GM12891 (cell line): ENCODE measurements at places on chromosomes 7 and 10.

DNA sequence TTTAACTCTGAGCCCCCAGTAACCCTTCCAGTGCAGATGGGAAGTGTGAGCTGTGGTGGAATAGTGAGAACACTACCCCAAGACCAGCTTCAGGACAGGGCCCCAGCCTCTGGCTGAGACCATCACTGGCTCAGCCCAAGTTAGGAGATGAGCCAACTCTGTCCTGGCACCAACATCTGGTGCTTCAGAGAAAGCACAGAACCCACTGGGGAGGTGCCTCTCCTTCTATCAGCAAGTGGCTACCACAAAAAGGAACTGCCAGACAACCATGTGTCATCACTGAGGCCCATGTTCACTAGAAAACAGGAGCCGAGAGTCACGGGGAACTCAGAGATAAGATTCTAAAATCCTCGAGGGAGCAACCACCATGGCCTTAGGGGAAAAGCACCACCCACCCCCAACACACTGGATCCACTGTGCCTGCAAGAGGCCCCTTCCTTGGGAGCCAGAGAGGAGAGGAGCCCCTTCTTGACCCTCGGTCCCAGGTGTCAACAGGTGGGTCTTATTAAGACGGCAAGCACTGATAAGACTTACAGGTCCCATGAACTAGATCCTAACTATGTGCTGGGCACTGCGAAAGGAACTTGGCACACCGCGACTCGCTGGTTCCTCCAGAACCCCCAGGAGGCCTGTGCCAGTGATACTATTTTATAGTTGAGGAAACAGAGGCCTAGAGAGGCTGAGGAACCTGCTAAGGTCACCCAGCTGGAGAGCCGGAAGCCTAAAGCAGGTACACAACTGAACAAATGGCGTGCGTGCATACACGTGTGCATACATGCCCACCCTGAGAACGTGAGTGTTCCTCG is 102.7 kb downstream of the FAM53B start:
- no peak for DNase-seq

GRCh38 chr10:129514568-129515451 is 47.8 kb downstream of the MGMT start:
- DNase-seq = no peak

GRCh38 chr7:15475808-15476530 is 85.8 kb downstream of the AGMO start:
- no peak for DNase-seq

DNA sequence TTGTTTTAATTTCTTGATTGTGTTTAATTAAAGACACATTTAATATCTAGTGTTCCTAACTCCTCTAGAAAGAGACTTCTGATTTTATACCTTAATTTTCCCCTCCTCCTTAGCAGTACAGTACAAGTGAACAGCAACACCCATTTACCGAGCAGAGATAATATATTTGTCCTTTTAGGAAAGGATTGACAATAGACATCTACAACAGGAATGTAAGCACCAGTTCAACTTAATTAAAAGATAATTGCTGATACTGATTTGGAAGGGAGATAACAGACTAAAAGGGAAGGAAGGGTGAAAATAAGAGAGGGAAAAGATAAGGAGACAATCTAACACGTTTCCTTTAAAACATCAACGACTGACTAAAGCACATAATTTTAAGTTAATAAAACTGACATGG is 119.3 kb downstream of the SRPK2 start:
- DNase-seq = no peak

GRCh38 chr7:104241135-104241534 is 33.3 kb upstream of the ORC5 start:
- no peak for DNase-seq

DNA sequence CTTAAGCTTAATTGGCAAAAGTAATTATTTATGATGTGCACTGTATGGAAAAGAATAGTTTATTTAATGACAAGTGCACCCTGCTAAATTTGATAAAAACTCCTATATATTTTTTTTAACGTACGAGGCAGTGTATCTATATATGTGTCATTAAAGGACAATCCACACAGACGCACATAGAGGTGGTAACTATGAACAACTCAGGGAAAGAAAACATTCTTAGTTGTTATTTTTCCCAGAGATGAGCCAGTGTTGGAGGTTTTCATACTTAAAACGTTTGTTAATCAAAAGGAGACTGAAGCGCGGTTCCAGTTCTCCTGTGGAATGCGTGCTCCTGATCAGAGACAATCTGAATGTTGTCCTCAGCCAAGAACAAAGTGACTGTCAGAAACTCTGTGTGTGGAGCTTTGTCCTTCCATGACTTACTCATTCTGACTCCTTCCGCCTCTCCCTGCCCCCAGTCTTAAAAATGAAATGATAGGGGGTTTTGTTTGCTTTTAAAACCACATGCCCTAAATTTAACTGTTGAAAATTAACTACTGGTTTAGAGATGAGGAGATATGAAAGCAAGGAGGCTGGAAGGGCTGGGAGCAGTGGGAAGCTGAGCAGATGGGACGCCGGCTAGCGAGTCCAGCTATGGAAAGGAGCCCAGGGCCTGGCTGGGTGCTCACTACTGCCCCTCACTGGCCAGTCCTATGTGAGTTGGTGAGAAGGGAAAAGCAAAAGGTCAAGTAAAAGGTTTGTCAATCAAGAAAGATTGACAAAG is 99.6 kb downstream of the SVIL start:
- DNase-seq = no peak

DNA sequence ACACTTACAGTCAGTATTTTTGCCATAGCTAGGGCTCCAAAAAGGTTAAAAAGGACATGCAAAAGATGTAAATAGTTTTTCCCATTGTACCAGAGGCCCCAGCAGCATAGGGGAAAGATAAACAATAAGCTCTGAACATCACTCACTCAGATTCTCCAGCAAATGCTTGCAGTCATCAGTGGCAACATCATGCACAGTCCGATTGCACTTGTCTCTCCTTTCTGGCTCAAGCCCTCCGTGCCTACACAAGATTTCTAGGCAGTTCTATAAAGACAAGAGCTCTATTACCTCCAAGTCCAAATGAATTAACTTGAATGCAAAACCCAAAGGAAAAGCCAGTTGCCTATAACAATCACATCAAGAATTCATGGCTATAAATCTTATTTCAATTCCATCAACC is 106.3 kb downstream of the CTTNBP2 start:
- no peak for DNase-seq

GRCh38 chr7:82152858-82153257 is 290.7 kb downstream of the CACNA2D1 start:
- no peak for DNase-seq

DNA sequence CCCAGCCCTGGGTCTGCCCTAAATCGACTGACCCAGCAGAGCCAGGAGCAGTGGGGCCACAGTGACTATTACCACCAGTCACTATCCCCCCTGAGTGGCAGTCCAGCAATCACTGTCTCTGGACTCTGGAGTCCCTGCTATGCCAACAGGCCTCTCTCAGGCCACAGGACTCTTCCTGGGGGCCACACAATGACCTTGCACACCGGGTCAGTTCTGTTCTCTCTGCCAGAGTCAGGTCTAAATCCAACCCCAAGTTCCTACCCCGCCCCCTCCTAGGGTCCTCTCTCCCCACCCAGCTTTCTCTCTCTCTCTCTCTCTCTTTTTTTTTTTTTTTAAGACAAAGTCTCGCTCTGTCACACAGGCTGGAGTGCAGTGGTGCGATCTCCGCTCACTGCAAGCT is 21.6 kb downstream of the GRID2IP start:
- DNase-seq = no peak

- no peak for DNase-seq
Measured at GRCh38 chr7:131106681-131107336, 220.9 kb upstream of the MKLN1 start.
